ENCODE measurements at places on chromosomes 5 and 9.
A peak's percentile ranks its signal among the peaks of the same experiment; 100 is the strongest.

- DNase-seq: no peak
These were observed 79.1 kb upstream of the ITGA2 start for GRCh38 chr5:52910071-52910470.

DNA sequence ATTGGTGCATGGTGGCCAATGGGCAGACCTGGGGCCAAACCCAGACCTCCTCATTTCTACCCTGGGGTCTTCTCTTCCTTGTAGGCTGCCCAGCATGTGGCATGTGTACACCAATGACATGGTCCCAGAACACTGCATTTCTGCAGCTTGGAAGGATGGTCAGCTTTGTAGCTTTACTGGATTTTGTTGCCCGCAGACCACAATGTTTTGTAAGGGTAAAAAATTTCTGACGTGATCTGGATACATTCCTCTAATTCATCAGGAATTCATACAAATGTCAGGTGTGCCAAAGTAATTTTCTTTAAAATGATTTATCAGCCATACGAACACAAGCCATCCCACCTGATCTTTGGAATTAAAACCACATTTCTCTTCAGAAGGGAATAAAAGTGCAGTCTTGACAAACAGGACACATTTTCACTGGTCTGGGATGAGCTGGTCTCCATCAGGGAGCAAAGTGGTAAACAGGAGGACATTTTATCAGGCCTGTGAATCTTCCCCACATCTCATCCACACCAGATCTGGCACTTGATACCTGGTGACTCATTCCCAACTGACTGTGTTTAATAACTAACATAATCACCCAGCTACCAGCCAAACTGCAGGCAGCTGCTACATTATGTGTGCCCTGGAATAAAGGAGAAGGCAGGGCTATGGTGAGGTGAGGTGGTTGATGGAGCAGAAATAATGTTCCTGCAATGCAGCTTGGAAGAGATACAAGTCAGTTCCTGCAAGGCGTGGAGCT, 103.9 kb downstream of the SPOCK1 start:
- no peak for DNase-seq

DNA sequence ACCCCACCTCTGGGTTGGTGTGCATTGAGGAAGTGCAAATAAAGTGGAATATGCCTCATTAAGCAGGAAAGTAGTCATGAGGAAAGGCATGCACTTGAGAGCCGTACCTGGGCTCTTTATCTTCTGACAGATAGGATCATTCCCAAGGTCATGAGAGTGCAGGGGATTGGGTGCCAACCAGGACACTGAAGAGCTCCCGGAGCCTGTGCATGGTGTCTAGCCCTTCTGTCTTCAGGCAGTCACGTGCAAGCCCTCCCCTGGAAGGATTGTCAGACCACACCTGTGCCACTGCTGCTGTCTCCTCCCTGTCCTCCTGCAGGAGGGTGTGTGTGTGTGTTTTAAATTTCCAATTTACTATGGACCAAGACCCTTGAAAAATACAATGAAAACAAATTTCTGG, 69.6 kb downstream of the PDE8B start:
- DNase-seq: no peak

DNA sequence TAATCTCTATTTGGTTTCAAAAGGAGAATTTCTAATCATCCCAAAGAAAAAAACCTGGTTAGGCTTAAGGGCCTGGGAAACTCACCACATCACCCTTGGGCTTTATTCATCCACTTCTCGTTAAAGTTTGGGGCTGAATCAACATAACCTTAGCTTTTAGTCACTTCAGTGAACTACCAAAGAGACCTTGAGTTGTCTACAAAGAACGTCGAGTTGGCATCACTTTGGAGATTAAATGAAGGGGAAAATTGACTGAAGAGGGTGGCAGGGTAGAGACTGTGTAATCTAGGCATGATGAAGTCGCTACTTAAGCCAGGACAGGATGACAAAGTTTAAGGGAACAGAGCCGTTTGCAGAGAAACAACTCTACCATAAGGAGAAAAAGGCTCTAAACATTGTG, 341.4 kb downstream of the RAB3C start:
- DNase-seq: no peak

- DNase-seq: no peak
These were observed 35.8 kb downstream of the PRKACG start for GRCh38 chr9:68978066-68978465.

- no peak for DNase-seq
These were observed 56.8 kb downstream of the HMGCS1 start for GRCh38 chr5:43256261-43256966.

- no peak for DNase-seq
These were observed 81.5 kb downstream of the VCAN start for GRCh38 chr5:83553000-83553486.

GRCh38 chr5:123881759-123882244, 369.8 kb downstream of the CSNK1G3 start:
- no peak for DNase-seq

DNA sequence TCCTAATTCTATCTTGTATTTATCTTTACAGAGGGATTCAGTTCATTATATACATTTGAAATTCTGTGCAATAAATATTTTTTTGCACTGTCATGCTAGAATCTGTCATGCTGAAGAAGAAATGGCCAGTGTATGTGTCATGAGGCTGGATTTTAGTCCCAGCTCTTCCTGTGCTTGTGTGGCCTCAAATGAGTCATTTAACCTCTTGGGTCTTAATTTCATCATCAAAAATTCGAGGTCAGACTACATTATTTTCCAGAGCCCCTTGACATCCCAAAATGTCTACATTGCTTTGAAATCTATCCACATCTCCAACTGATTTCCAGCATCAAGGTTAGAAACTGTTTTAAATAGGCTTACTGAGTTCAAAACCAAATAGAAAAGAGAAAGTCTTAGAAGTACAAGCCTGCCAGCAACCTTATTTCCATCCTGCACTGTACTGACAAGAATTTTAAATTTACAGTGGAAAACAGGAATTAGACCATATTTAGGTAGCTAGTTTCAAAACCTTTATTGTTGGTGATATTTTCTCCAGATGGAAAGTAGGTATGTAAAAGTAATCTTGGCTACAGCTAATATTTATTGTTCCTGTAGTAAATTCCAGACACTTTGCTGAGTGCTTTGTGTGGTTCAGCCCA, 96.7 kb upstream of the MAMDC2 start:
- no peak for DNase-seq

GRCh38 chr5:133778636-133779035, 166.3 kb upstream of the FSTL4 start:
- no peak for DNase-seq

DNA sequence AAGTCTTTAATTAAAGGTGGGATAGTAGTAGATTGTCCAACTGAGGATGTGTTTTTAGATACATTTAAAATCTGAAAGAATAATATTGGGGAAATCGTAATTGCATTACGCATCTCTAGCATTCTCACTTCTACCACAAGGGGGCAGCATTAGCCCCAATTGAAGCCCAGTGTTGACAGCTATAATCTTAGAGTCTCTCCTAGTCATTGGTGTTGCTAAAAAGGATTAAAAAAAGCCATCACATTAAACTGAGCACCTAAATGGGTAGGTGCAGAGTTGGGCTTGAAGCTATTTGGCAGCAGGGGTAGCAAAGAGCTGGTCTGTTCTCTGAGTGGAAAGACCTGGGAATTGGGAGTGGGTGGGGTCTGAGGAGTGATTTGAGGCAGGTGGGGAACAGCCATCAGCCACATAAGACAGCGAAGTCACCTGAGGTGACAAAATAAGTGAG, 177.2 kb downstream of the OSTF1 start:
- DNase-seq: peak; percentile 11

- no peak for DNase-seq
These were observed 4.0 kb downstream of the ADGRD2 start for GRCh38 chr9:124454296-124454695.

DNA sequence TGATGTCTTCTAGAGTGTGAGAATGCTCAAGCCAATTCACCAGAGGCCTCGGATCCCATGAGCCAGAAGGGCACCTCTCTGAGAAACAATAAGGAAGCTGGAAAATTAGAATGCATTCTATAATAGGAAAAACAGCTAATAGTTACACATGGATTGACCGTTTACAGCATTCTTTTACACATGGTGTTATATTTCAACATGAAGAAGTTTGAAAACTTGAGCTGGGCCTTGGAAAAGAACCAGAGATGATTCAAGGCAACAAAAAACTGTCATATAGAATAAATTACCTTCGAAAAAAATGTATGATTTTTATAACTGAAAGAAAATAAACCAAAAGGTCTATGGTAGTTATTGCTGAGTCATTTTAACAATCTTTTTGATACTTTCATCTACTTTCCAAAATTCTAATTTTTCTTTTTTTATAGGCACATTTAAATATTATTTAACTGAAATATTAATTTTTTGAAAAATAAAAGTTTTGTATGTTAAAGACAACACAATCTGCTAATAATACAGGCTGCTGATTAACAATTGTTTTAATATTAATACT, 6.2 kb downstream of the SH3TC2 start:
- DNase-seq: no peak

DNA sequence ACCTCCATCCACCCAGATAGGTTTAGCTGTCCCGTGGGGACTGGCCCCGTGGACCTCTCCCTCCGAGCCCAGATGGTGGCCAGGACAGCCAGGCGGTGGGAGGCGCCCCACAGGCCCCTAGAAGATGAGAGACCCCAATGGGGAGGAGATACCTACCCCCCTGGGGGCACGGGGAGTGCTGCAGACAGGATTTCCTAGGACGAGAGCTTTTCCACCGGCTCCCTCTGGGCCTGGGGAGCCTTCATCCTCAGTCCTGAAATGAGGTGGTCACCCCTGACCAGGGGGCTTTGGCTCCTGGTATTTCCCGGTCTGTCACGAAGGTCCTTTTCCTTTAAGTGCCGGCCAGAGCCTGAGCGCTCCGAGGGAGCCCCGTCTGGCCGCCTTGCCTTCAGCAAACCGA, 46.8 kb downstream of the MRPL36 start:
- no peak for DNase-seq

DNA sequence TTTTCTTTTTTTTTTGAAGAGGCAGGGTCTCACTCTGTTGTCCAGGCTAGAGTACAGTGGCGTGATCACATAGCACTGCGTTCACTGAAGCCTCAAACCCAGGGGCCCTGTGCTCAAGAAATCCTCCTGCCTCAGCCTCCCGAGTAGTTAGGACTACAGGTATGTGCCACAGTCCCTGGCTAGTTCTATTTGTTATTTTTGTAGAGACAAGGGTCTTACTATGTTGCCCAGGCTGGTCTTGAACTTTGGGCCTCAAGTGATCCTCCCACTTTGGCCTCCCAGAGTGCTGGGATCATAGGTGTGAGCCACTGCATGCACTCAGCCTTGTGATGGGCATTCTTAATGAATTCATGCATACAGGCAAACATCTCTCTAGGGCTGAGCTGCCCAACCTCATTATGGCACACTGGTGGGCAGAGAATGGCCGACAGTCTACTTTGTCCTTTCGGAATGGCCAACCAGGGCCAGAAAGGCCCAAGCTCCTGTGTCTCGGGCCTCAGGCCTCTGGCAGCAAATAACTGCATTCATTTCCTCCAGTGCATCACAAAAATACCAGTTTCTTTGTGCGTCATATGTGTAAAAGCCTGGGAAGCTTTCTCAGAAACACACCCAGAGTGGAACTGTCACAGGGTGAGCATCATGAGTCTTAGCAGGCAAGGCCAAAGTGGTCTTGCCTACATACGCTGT, 27.2 kb downstream of the ANXA6 start:
- DNase-seq: no peak

- DNase-seq: no peak
These were observed 13.0 kb upstream of the SPINK4 start for GRCh38 chr9:33227008-33227398.

GRCh38 chr5:14413331-14413750, 168.3 kb upstream of the OTULINL start:
- DNase-seq: no peak

- DNase-seq: no peak
These were observed at the start of gene CDH18 for GRCh38 chr5:19987612-19988361. Gene CDH18 (minus strand): TSS chr5:19988200. CDS start chr5:19838986, 149,214 bp downstream.

DNA sequence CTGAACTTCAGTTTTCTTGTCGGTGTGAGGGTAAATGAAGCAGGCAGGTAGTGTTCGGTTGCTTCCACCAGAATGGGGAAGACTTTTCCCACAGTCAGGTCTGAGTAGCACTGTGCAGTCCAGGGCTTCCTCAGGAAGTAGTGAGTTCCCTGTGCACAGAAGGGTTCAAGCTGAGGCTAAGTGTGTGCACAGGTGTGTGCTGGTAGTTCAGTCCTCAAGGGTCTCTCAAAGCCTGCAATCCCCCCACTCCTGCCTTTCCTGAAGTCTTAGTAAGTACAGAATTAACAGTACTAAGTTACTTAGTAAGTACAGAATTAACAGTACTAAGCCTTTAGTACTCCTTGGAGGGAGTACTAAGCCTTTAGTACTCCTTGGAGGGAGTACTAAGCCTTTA, 1.4 kb downstream of the DAB2IP start:
- DNase-seq: no peak

GRCh38 chr5:42612750-42613366, 143.8 kb upstream of the CCDC152 start:
- DNase-seq: no peak

GRCh38 chr9:110346325-110346724, 8.7 kb upstream of the TXNDC8 start:
- no peak for DNase-seq

- DNase-seq: no peak
These were observed 3.1 kb upstream of the EEIG1 start for GRCh38 chr9:127983847-127984289.

DNA sequence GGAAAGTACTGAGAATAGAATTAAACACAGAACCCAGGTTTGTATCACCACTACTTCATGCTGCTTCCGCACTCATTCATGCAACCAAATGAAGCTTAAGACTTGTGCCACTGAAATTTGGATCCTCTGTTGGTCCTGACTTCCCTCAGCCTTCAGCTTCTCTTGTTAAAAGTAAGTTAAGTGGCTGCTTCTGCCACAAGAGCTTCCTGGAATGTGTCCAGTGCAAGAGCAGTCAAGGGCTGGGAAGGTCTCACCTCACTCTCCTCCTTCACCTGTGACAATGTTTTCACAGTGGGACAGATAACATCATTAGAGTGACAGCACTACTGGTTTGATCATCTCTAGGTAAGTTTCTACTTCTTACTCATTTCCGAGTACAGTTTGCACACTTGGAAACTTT, 7.9 kb downstream of the SNCAIP start:
- DNase-seq: no peak

GRCh38 chr9:90851444-90851843, 49.8 kb downstream of the SYK start:
- DNase-seq: no peak

- DNase-seq: no peak
These were observed 12.5 kb downstream of the WNT8A start for GRCh38 chr5:138096363-138096762.

DNA sequence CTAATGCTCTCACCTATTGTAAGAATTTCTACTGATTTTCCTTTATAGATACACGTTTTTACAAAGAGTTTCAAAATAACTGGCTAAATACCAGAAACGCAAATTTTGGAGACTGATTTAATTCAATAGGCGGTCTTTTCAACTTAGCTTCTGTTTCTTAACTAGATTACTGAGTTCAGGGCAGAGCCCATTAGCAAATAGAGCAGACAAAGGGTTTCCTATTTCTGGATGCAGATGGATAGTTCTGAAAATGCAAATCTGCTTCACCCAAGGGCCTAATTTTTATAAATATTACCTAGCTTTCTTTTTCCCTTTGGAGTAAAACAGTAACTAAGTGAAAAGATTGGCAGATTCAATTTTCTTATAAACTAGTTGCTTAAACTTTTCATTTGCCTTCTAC, 13.6 kb upstream of the KIAA1958 start:
- DNase-seq: no peak
